GM12892 (cell line): ENCODE measurements at places on chromosomes 1 and 21.

GRCh38 chr1:62054188-62054587, 140.5 kb upstream of the L1TD1 start:
- DNase-seq = no peak

DNA sequence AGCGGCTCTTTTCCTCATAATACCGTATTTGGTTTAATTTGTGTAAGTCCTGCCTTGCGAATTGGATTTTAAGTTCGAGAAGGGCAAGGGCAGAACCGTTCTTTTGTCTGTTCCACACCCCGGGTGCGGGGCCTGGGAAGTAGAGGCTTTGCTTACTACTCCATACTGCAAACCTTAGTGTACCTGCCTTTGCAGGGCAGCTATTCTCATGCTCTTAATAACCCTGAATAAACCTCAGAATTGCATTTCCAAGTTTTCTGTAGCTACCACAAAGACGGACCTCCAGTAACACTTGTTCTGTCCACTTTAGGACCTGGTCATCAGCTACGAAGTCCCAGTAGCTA, 657 bp upstream of the HNRNPU start:
- no peak for DNase-seq

DNA sequence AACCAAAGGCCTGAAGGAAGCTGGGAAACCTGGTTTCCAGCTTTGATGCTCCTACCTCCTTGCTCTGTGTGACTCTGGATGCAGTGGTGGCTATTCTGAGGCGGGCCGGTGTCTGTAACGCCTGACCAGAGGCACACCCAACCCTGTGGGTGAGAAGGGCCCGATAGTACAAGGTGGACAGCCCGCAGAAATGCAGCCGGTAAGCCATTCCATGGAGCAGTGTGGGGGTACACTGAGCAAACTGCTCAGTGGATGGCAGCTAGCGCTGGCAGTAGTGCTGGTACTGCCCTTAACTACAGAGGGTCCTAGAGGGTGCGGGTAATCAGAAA, 36.0 kb downstream of the AHDC1 start:
- DNase-seq = no peak

DNA sequence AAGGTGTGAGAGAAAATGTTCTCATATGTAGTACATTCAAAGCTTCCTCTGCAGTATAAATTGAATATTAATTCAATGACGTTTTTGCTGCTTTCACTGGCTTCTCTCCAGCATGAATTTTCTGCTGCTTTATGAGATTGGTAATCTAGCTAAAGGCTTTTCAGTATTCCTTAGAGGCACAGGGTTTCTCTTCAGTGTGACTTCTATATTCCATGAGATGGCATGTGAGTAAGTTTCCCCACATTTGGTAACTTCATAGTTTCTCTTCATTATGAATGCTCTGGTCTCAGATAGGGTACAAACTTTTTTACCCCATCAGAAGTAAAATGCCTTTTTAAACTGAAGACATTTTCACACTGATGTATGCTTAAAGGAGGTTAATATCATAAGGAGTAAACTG, 10.4 kb upstream of the KLF18 start:
- DNase-seq = no peak

GRCh38 chr1:27130798-27131197, 24.1 kb downstream of the SLC9A1 start:
- no peak for DNase-seq

DNA sequence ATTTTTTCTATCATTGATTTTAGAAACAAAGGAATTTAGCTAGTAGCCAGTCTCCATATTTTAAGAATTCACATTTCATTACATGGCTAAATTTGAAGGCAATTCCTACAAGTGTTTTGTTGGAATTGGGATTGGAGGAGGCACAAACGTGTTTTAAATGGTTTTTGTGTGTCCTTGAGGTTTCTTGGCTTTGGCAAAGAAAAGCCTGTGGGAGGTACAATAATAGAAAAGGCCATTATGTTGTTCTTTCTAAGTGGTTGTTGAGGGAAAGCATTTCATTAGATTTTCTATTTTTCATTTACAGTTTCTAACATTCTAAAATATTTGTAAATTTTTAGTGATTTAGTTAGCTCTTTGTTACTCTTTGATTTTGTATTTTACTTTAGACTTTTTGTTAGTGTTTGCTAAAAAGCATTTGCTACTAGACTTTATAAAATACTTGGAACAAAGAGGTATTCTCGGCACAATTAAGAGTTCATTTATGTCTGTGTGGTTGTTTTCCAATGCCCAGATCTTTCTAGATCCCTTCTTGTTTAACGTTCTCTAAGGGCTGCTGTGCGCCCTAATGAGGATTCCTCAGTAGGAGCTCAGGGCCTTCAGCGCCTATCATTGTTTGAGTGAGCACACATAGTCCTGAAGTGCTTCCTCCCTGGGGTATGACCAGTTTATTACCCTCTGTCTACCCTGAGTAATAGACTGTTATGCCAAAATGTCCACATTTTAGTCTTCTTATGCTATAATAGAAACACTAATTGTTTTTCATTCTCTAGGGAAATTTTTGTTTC, 70.0 kb upstream of the KIAA1614 start:
- no peak for DNase-seq

DNA sequence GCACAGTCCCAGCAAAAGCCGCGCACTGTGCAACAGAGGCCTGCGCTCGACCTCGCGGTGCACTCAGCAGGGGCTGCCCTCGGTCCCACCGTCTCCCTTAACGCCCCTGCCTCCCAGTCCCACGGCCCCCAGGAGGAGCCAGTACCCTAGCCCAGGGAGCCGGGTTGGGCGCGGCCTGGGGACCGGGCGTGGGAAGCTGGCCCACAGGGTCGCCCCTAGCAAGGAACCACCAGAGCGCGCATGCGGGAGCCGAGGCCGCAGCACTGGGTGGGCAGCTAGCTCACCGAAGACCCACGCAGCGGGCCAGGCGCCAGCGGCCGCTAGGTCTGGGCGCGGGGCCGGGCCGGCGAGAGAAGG, 21.6 kb upstream of the ZNF678 start:
- no peak for DNase-seq

GRCh38 chr1:231583376-231583775, 43.2 kb upstream of the DISC1 start:
- DNase-seq = no peak

- no peak for DNase-seq
Measured at GRCh38 chr1:93518516-93518915, 70.6 kb downstream of the FNBP1L start.

- no peak for DNase-seq
Measured at GRCh38 chr1:32471695-32472362, 7.0 kb downstream of the ZBTB8B start.

DNA sequence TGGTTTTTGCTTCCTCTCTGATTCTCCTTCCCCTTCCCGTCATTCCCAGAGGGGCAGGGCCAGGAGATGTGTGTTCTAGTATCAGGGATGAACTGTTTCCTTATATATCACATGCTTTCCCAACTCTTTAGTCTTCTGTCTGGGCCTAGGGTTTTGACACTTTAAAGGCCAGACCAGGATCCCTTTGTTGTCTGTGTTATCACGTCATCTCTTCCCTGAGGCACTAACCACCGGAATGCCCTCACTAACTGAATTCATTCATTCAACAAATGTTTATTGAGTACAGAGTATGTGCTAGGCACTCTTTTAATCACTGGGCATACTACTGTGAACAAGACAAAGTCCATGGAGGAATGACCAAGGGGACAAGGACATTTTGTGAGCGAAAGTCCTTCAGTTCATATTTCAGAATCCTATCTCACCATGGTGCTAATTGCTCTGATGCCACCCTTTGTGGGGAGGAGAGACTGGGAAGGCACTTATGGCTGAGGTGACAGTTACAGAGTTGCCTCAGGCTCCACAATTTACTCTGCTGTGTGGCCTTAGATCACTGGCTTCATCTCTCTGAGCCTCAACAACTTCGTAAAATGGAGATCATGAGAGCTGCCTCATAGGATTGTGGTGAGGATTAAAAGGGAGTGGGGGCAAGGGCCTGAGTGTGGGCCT, 12.0 kb upstream of the ZNF362 start:
- no peak for DNase-seq

DNA sequence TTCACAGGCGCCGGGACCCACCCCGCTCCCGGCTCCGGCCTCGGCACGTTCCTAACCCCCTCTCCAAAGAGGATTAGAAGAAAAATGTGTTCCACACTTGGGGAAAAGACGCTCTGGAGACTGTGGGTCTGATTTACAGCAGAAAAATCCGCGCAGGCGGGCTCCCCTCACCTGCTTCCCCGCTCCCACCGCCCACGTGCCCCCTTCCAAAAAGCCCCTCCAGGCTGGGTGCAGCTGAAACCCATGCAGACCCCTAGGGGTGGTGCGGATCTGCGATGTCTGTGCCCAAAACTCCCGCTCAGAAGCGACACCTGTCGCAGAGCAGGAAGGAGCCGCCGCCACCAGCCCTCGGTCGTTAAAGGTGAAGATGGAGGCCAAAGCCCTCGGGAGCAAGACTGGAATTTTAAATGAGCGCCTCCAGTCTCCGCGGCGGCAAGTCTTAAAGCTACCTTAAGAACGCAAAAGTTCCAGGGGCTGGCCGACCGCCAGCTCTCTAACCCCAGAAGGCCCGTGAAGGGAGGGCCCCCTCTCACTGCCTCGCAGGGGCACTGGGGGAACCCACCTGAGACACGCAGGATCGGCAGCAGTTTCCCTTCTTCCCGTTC, 688 bp upstream of the CHD5 start:
- no peak for DNase-seq

DNA sequence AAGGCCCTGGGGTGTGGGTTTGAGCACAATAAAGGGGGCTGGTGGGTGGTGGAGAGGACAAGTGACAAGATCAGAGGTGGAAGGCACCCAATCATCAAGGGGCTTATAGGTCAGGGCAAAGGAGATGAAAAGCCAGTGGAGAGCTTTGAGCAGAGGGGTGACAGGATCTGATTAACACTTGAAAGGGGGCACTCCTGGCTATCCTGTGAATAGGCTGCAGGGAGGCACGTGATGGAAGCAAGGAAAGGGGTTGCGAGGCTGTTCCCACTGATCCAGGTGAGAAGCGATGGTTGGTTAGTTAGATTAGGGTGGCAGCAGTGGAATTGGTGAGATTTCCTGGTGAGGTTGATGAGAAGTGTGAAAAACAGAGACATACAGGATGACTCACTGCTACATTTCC, 80.6 kb downstream of the WLS start:
- DNase-seq = no peak

DNA sequence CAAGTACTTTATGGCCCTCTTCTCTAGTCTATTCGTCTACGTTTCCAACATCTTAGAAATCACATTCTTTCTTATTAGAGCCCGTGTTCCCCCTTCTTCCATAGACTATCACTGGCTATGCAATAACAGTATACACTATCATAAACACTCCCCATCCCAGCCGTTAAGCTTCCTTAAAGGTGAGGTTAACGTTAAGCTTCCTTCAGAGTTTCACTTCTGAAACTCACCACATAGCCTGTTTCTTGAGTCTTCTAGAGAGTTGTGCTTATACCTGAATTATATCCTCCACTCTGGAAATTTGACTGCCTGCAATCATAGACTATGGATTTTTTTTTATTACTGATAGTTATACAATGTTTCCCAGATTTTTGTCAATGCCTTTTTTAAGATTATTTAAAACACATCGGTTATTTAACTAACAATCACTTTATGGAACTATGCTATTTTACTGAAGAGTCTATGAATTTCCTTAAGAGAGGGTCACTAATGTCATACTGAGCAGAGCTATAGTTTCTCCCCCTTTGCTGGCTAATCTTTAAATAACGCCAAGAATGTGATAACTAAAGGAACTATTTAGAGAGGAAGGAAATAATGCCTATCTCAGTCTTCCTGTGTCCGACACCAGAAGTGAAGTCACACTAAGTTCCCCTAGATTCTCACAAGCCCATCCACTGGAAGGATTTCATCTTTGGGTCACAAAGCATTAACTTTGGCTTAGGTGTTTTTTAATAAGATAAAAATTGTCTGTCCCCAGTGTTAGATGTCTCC, 16.8 kb downstream of the FCER1A start:
- DNase-seq = no peak

GRCh38 chr1:226599636-226600238, 51.2 kb downstream of the STUM start:
- DNase-seq = no peak

GRCh38 chr1:94004924-94005323, 95.7 kb upstream of the GCLM start:
- DNase-seq = no peak

- DNase-seq = no peak
Measured at GRCh38 chr1:153375511-153375910, at the start of gene S100A12. Gene S100A12 (minus strand): TSS chr1:153375621. CDS start chr1:153374592, 1,029 bp downstream.

DNA sequence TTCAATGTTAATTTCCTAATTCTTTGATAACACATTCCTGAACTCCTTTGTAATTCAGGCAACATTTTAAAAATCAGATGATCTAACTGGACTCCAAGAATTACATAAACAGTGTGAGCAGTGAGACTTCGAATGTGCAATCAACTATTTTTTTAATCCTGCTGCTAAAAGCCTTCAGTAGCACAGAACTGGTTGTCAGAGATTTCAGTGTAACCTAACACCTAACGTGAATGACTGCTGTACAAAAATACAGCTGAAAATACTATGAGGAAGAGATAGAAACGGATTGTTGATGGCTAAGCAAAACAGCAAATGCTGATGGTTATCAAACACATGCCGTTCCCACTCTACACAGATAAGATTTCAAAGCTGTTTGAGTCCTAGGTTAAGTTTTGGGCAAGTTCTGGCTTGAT, 46.1 kb downstream of the APP start:
- DNase-seq = no peak

GRCh38 chr1:27331922-27332321, 9.9 kb upstream of the SYTL1 start:
- no peak for DNase-seq

GRCh38 chr1:8663915-8664329, 153.5 kb downstream of the RERE start:
- DNase-seq = no peak

DNA sequence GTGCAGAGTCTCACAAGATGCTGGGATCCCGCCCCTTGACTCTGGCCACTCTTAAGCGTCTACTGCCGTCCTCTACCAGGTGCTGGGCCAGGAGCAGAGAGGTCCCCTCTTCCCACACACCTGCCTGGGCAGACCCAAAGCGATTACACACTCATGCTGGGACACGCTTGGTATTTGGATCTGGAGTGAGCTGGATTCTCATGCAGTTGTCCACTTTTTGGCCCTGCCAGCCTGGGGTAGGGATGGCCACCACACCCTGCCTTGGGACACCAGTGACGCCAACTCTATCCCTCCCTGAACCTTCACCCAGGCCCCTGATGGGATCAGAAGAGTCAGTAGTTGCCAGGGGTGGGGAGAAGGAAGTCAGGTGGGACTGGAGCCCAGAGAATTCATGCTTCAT, 28.6 kb downstream of the ITPKB start:
- DNase-seq = no peak

- no peak for DNase-seq
Measured at GRCh38 chr1:89878256-89878655, 57.4 kb downstream of the LRRC8D start.

- no peak for DNase-seq
Measured at GRCh38 chr1:224381880-224382548, 25.3 kb downstream of the CNIH4 start.

DNA sequence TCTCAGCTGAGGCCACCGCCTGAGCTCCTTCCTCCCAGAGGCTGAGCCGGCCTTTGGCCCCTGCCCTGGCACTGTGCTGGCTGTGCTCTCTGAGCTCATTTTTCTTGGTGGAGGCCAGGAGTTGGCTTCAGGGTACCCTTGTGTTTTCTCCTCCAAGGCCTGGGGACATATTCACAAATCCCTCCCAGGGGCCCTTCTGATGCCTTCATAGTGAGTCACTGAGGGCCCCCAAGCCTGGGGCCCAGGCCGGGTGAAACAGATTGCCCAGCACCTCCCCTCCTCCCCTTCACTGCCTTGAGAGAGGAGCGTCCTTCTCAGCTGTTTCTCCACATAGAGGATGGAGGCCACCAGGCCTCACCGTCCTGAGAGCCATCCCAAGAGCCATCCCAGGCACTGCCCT, 105.8 kb downstream of the SIK1 start:
- DNase-seq = no peak

GRCh38 chr1:153880962-153881361, 41.8 kb downstream of the GATAD2B start:
- DNase-seq = no peak
